ENCODE measurements at places on chromosomes 12 and 14. TPM values are rescaled to one million over a fixed set of nuclear protein-coding genes. Genes with fewer than 3 reads are reported as not detected.

DNA sequence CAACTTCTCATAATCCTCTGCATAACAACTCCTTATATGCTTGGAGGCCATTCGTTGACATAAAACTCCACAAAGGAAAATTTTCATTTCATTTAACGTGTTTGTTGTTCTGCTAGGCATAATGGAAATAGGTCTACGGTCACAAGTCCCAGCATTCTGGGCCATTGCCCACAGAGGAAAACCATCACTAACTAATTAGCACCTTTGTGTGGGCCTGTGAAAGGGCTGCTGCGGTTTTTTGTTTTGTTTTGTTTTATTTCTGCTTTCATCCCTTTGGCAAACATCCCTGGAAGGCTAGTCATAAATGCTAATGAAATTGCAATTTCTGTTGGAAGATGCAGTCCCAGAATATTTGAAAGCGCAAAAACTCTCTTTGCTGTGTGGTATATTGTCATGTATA, 180.3 kb downstream of the RMST start:
- no peak for DNase-seq

DNA sequence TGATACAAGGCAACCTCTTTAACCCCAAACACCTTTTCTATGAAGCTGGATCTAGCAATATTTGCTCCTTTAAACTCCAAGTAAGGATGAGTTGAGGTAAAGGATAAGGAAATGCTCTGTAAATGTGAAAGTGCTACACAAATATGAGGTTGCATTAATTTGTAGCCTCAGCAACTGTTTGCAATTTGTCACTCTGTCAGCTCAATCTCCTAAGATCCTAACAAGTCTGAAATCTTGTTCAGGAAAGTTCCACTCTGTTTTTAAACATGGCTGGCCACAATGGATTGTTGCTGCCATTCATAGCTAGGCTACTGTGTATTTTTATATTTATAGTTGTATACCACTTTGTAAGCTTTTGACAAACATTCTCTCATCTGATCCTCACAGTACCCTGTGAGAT, 51.3 kb downstream of the SCN8A start:
- DNase-seq: no peak

HCAR2 gene
- not detected for total RNA-seq

- DNase-seq: peak; percentile 75
Measured at GRCh38 chr12:57093415-57094207, 4.7 kb downstream of the NAB2 start.

DENND5B gene
- 0.22 TPM for total RNA-seq

SYCP3 gene
- total RNA-seq: 0.39 TPM

GRCh38 chr12:43099691-43100163, 452.3 kb downstream of the ADAMTS20 start:
- DNase-seq: no peak

GRCh38 chr14:33564774-33565630, 385.9 kb downstream of the EGLN3 start:
- no peak for DNase-seq

- DNase-seq: peak; percentile 45
Measured at GRCh38 chr14:75487155-75487671, 35.1 kb upstream of the BATF start.

GRCh38 chr12:14885718-14886221, at the start of gene MGP:
MGP (minus strand) TSS chr12:14885854; CDS start chr12:14885791, 63 bp downstream.
- no peak for DNase-seq

Measured in CD8-positive, alpha-beta T cell (primary cell).